Endothelial cell (in vitro differentiated cells): ENCODE measurements at places on chromosomes 2 and 18.

GRCh38 chr2:33804155-33804554 is 205.1 kb upstream of the FAM98A start:
- no peak for DNase-seq

DNA sequence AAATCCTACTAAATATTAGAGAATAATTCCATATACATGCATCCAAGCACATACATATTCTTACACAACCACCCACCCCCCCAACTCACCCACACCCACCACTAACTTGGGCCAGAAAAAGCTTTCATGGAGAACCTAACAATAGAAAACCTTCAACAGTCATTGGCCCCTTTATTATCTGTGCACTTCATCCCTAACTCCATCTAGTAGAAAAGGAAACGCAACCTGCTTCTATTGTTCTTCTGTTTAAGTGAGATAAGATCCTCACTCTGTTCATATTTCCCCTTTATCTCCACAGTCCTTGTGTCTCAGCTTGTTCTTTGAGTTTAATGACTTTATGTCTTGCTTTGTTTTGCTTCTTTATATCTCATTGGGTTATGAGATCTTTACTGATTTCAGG is 1740.2 kb upstream of the CELF4 start:
- no peak for DNase-seq

- no peak for DNase-seq
Observed at GRCh38 chr2:8022908-8023640, 658.8 kb upstream of the ID2 start.

DNA sequence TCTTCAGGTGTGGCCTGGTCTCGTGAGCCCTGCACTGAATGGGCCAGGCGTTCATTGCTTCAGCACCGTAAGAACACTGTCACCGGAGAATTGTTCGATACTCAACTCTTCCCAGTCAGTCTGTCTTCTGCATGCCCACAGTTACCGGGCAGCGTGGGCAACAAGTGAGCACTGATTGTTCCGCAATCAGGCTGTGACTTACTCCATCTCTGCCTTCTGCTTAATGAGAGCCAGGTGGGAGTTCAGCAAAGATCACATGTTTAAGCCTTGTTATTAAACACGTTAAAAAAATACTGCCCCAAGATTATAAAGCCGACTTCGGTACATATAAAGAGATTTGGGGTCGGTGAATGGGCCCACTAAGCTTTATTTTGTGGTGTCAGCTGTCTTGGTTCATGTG is 3.7 kb downstream of the STEAP3 start:
- DNase-seq = no peak

DNA sequence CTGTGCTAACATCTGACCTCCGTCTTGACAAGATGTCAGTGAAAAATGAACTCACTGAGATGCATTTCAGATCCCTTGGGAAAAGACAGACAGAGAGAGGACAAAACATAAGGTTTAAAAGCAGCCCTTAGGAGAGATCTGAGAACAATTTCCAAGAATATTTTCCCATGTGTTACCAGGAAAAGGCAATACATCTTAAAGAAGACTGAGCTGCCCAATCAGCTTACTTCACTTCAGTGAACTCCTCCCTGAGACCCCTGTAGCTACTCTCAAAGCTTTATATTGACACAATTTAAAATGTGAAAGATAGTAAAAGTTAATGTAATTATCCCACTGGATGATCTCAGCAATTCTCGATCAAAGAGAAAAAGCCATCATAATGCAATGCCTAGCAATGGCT is 505.0 kb downstream of the DCC start:
- DNase-seq = no peak

GRCh38 chr18:48345596-48345995 is 63.6 kb downstream of the ZBTB7C start:
- DNase-seq = no peak

DNA sequence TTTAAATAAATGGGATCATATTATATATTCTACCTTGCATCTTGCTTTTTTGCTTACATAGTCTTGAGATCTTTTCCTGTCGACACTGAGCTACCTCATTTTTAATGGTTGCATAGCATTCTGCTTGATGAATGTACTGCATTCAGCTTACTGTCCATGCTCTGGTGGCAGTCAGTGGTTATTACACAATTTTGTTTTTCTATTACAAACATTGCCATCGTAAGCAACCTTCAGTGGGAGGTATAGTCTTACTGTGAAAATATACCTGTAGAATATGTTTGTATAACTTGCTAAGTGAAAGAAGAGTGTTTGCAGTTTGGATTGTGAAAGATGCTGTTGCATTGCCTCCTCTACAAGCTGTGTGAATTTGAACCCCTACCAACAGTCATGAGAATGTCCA is 43.4 kb downstream of the UBXN4 start:
- DNase-seq = no peak

DNA sequence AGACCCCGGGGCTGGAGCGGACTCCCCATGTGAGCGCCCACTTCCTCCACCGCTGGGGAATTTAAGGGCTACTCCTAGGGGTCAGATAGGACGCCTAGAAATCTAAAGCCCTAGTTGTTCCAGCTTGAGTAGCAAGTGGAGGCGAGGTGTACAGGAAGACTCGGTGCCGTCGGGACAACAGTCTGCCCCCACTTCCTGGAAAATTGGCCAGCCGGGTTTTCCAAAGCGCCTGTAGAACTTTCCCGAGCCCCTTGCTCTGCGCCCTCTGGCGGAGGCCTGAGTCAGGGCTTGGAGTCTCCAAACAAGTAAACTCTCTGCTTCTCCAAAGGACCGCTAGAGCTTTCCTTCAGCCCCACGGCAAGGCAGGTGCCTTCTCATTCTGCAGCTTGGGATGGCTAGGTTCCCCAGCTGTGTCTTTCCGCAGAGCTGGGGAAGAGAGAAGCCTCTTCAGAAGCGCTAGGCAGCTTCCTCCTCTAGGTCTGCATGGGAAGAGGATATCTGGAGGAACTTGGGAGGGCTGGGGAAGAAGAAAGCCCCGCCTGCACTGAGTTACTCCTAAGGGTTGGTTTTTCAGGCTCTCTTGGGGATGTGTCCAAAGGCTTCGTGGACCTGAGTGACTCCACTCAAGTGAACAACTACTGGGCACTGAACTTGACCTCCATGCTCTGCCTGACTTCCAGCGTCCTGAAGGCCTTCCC is 681 bp downstream of the SPR start:
- DNase-seq = peak; percentile 93

DNA sequence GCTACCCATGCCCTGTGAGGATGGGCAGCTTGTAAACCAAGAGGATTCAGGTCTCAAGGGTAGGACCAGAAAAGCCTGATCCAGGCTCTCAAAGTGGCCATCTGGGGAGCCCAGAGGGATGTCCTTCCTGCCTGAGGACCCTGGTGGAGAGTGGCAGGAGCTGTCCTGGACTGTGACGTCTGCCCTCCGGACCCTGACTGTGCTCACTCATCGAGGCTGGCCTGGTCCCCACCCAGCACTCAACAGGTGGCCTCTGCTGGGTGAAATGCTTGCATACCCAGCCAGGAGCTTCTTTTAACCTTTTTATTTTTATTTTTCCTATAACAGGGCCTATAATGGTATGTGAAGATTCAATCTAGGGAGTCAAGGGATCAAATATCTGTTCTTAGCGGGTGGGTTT is 24.5 kb downstream of the CREG2 start:
- DNase-seq = no peak

DNA sequence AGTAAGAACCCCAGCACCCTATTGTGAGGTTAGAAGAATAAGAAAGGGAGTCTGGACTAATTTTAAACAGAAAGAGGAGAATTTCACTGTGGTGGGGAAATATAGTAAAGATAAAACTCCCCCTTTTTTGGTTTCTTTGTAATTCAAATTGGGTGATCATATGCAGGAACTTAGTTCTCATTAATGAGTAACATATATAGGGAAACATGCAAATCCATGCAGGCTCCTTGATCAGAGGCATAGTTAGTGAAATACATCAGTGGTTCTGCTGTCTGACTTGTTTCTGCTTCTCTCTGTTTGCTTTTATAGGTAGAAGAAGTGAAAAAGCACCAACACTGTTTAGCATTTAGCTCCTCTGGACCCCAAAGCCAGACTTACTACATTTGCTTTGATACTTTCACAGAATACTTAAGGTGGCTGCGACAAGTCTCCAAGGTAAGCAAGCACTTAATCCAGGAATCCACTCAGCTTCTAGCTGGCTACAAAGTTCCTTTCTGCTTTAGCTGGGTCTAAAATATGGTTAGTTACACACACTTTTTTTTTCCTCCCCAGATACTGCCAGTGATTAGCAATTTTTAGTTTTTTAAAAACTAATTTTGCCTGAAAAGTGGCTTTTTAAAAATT is 123.2 kb downstream of the PHLPP1 start:
- no peak for DNase-seq

DNA sequence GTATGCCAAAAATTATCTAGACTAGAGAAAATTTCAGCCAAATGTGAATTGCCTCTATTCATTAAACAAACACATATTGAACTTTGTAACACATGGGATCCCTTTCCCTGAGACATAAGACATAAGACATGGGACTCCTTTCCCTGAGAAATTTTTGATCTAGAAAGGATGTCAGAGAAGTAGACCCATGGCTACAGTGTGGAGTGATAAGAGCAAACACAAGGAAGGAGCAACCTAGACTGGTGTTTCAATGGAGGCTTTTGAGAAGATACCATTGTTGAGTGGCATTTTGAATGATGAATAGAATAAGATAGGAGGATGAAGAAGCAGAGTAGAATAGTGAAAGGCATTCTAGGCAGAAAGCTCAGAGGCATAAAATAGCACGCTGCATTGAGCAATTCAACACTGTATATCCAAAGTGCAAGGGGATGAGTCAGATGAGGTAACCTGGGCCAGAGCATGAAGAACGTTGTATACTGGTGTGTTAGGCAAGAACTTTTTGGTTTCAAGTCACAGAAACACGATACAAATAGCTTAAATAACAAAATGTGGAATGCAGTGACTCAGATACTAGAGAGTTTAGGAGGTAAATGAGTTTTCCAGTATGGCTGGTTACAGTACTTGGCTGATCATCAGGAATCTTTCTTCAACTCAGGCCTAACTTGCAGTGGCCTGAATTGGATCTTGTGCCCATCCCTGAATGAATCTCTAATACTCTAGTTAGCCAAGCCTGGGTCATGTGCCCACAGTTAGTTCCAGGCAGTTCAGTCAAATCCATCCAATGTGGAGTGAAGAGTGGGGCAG is 129.8 kb upstream of the TANK start:
- no peak for DNase-seq

DNA sequence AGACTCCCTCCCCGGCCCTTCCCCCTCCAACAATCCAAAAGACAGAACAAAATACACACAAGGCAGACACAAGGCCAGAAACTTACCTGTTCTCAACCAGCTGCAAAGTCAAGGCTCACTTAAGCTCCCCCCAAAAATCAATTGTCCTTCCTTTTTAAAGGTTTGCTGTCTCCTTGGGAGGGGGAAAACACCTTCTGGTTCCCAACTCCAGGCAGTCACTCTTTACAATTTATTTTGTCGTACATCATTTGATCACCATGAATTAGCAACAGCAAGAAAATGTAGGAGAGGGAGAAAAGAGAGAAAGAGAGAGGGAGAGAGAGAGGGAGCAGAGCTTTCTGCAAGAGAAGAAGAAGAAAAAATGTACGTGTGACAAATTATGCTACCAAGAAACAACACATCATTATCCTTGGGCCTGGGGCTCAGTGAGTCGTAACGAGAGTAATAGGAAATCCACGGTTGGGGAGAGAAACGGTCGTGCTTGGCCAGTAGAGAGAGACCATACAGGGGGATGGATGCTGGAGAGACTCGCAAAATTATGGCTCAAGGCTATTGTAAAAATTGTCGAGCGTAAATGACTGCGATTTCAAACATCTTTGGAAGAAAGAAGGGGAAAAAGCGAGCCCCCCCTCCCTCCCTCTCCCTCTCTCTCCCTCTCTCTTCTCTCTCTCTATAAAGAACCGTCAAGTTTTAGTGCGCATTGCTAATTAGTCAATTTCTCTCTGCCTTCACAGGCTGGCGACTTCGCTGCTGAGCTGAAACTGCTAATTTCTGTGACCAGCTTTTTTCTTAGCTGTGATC is at the start of gene KLHL14:
Gene KLHL14, minus strand, starts transcription at position 443 of the 801 bp plus-strand sequence. CDS start 2,432 bp downstream, outside the sequence.
- no peak for DNase-seq

GRCh38 chr2:2116657-2117056 is 214.4 kb downstream of the MYT1L start:
- DNase-seq = no peak
